CD4-positive, alpha-beta T cell treated with Interferon alpha-2 for 1 hour (primary cell): ENCODE measurements at places on chromosomes 2 and 18.

GRCh38 chr2:143144813-143145455, 15.7 kb downstream of the ARHGAP15 start:
- no peak for DNase-seq

GRCh38 chr2:69138793-69139459, 125.9 kb downstream of the ANTXR1 start:
- no peak for DNase-seq

- DNase-seq: no peak
These were observed 1993.1 kb upstream of the CELF4 start for GRCh38 chr18:39558658-39559057.

- DNase-seq: no peak
These were observed 52.2 kb upstream of the PROKR1 start for GRCh38 chr2:68591225-68591624.

DNA sequence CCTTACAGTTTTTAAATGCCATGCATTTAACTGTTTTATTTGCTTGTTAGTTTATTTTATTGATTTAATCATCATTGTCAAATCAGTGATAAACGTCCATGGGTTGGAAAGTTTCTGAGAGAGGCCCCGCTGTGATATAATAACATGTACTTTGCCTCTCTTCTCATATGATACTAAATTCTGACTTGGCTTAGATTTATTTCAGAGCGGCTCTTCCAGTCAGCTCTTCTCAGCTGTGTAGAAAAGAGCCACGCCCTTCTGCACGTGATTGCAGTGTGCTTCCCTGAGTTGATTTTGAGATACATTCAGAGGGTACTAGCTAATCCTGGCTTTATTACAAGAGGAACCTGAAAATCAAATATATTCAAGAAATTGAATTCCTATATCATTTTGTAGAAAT, 218.6 kb downstream of the KCNE4 start:
- DNase-seq: no peak

- no peak for DNase-seq
These were observed 474.7 kb upstream of the HS6ST1 start for GRCh38 chr2:128793404-128793803.

DNA sequence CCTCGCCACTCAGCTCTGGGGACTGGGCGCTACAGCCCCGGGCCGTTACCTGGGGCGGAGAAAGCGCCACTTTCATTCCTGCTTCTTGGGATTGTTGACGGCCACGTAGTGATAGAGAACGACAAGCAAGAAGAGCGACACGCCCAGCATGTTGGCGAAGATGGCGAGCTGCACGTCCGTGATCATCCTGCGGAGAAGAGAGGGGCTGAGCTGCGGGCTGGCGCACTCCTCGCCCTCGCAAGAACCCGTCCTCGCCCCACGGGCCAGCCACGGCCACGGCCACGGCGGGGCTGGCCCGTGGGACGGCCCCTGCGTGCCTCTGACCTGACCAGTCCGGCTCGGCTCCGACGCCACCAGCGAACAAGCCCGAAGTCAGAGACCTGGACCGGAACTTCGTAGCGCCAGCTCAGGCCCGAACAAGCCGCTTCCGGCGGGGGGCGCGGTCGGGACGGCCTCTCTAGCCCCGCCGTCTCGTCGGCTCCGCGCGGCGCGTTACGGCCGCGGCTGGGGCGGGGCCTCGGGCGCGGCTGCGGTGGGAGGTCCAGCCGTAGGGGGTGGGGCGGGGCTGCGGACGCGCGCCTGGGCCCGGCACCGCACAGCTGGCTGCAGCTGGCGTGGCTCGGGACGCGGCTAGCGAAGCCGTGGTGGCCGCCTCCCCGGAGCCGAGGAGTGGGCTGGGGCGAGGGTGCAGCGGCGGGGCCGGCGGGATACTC, at the start of gene OST4:
TSS of gene OST4 (minus strand) at position 378 of the 713 bp plus-strand sequence.
- DNase-seq: peak; percentile 92

DNA sequence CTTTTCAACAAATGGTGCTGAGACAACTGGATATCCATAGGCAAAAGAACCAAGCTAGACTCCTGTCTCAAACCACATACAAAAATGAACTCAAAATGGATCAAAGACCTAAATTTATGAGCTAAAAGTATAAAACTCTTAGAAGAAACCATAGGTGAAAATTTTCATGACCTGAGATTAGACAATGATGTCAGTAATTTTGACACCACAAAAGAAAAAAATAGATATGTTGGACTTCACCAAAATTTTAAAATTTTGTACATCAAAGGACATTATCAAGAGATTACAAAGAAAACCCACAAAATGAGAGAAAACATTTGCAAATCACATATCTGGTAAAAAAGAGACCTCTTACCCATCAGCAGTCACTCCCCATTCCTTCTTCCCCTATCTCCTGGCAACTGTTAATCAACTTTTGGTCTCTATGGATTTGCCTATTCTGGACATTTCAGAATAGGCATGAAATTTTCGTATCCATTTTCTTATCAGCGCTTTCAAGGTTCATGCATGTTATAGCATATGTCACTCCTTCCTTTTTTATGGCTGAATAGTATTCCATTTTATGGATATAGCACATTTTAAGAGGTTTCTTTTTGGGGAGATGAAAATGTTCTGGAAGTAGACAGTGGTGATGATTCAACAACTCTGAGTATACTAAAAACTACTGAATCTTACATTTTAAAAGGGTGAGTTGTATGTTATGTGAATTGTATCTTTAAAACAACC, 43.3 kb downstream of the FAM178B start:
- no peak for DNase-seq

DNA sequence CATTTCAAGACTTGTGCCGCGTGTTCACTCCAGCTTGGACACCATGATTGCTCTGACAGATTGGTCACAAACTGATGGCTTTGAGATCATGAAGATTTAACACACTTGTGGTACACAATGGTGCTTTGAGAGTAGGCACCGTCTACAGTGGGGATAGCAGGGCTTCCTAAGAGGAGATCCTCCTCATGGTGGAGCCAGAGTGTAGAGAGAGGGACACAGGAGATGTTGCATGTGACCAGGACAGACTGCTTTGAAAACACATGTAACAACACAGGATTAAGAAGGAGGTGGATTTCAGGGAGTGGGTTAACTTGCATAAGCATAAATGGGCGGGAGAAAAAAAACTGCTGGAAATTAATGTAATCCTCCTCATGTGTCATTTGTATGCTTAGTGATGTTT, 95.7 kb upstream of the LINC00305 start:
- DNase-seq: no peak

GRCh38 chr2:211503856-211504255, 947.5 kb downstream of the CPS1 start:
- no peak for DNase-seq

- no peak for DNase-seq
These were observed 197.8 kb downstream of the RDH14 start for GRCh38 chr2:18362696-18363095.

- DNase-seq: no peak
These were observed 571.3 kb upstream of the LRRTM4 start for GRCh38 chr2:78093436-78093835.

DNA sequence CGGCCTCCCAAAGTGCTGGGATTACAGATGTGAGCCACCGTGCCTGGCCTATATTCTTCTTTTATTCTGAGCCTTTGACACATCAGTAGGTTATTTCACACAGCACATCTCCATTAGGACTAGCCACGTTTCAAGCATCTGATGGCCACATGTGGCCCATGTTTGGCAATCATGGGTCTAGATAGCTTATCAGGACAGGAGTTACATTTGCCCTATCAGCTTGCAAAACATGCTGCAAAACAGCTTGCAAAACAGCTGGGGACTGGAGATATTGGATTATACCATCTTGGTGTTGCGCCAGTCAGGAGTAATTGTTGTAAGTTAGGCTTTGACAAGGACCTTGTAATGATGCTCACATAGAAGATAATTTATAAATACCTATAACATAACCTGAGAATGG, 94.9 kb downstream of the GBX2 start:
- DNase-seq: no peak

- no peak for DNase-seq
These were observed 143.9 kb downstream of the PXDN start for GRCh38 chr2:1600191-1601066.

GRCh38 chr18:46148810-46149209, 44.6 kb downstream of the HAUS1 start:
- peak; percentile 24 for DNase-seq

DNA sequence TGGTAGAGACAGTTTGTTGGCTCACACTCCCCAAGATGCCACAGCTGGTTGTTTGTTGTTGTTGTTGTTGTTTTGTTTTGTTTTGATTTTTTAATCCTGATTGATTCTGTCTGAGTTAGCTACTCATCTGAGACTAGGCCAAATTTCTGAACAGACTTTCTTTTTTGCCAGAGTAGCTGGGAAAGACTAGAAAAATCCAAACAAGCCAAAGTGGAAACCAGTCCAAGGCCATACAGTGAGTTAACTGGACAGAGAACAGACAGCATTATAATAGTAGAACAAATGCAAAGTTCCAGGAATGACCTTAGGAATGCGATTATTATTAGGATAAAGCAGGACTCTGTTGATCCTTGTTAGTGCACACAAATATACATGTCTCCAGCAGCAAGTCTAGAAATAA, 43.8 kb upstream of the CYP26B1 start:
- no peak for DNase-seq
